Stimulated activated CD8-positive, alpha-beta memory T cell treated with anti-CD3 and anti-CD28 coated beads, Interleukin-15, amount 100 ng/mL, for 4 hours (primary cell): ENCODE measurements at places on chromosomes 3 and 15.

GRCh38 chr3:180707896-180708295 lies 28.6 kb upstream of the CCDC39 start:
- DNase-seq = no peak

DNA sequence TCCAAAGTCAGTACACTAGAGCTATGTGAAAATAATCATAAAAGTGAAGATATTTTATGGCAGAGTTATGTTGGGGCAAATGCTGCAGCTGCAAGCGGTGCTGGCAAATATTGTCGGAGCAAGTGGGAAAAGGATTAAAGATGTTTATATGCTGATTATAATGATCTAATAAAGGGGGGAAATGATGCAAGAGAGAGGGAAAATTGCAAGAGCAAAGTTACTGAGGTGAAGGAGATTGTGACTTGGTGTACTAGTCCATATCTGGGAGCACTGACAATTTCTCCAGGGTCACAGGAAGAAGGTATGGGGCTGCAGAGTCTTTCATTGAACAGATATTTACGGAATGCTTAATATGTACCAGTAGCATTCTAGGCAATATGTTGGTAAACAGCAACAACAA lies 45.8 kb downstream of the OPA1 start:
- no peak for DNase-seq

GRCh38 chr3:172516318-172517214 lies 6.7 kb downstream of the TNFSF10 start:
- no peak for DNase-seq

GRCh38 chr15:45573961-45574629 lies 13.1 kb upstream of the BLOC1S6 start:
- no peak for DNase-seq

GRCh38 chr3:126438186-126438585 lies 37.5 kb downstream of the ZXDC start:
- no peak for DNase-seq

DNA sequence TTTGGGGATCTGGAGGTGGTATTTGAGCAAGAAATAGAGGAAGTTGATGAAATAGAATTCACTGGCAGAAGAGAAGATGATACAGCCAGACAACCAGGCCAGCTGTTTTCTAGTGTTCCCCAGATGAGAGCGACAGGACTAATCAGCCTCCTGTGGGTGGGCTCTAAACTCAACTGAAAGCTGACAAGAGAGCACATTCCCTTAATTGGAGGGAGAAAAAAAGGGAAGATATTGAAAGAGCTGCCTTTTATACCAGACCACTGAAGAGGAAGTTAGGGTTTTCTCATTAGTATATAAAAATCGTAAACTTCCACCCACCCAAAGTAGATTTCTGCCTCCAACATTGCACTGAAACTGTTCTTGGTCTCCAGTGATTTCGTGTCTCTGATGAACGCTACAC lies 6.5 kb upstream of the TM4SF19 start:
- DNase-seq = no peak

DNA sequence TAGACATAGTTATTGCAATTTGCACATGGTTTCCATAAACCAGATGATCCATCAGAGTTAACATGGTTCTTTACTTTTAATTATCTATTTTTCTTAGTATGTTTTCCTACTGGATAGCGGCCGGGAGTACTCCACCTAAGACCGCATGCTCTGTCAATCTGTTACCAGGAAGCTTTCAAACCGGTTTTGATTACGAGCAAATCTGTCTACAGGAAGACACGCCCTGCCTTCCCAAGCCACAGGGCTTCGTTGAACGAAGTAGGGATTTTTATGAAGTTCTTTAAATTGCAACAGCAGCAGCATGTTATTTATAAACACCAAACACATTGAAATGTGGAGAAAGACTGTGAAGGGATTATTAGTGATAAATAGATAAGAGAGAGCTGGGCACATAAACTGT lies 283.3 kb upstream of the ROBO2 start:
- DNase-seq = no peak

- no peak for DNase-seq
These were observed 324.1 kb upstream of the ICE2 start for GRCh38 chr15:60803059-60803458.

DNA sequence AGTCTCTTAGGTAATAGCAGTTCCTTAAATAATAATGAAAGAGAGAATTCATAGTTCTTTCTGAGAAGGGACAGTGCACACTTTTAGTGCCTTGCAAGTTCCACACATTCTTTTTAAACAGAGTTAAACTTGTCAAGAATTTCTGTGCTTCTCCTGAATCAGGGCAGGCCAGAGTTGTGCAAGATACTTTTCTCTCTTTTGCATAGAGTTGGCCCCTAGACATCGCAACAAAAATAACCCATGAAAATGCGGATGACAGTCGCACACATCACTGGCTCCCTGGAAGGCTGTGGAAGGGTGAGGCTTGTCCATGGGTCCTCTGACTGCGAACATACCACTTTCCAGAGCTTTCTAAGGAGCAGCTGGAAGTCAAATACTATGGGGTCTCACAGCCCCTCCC lies 40.1 kb downstream of the FBLN2 start:
- no peak for DNase-seq

DNA sequence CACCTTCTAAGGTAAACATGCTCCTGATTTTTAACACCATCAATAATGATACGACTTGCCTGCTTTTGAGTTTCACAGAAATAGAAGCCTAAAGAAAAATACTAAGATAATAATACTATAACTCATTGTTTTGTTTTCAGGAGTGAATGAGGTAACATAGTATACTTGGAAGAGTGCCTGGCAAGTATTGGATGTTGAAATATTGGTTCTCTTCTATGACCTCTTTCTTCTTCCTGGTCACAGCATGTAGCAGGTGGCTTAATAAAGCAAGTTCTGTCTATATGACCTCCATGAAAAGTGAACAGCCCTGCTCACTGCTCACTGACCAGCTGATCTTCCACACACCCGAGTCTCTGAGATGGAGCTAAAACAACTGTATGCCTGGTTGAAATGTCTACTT lies 312.3 kb upstream of the ONECUT1 start:
- DNase-seq = no peak

DNA sequence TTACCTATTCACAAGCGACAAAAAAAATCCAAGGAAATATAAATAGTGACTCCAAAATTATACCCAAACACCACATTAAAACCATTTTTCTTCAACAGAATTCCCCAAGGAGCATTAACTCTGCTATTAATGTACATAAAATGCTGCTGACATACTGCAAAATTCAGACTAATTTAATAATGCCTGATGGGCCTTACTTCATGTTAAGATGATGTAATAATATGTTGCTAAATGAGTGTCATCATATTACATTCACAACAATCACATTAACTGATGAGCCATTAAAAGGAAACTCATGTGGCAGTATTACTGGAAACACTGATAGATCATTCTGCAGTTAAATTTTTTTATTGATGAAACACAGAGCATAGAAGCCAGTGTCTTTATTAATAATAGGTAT lies 204.9 kb upstream of the CGNL1 start:
- DNase-seq = no peak

DNA sequence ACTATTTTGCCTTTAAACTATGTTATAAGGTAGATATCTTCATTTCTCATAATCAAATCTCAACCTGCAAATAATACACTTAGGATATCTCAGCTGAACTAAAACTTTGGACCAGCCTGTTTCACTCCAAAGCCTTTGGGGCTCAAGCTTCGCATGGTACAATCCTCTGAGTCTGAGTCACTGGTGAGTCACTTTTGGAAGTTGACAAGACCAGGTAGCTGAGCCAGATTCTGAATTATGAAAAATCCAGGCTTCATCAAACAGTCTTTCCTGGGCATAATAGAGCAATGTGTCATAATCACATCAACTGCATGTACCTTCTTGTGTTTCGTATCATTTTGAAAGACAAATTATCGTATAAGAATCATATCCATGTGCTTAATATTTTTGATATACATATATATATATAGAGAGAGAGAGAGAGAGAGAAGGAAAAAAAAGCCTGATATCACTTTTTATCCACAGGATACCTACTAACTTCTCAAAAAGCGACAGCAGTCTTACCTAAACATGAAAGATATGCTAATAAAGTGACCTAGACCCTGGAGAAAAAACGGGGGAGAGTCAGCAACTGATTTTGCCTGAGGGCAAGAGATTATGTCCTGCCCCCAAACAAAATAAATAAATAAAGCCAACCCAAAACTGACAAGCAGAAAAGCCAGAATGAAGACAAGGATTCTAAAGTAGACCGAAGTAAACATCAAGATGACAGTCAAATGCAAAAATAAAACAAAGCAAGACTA lies 263.9 kb upstream of the TGFBR2 start:
- DNase-seq = no peak

DNA sequence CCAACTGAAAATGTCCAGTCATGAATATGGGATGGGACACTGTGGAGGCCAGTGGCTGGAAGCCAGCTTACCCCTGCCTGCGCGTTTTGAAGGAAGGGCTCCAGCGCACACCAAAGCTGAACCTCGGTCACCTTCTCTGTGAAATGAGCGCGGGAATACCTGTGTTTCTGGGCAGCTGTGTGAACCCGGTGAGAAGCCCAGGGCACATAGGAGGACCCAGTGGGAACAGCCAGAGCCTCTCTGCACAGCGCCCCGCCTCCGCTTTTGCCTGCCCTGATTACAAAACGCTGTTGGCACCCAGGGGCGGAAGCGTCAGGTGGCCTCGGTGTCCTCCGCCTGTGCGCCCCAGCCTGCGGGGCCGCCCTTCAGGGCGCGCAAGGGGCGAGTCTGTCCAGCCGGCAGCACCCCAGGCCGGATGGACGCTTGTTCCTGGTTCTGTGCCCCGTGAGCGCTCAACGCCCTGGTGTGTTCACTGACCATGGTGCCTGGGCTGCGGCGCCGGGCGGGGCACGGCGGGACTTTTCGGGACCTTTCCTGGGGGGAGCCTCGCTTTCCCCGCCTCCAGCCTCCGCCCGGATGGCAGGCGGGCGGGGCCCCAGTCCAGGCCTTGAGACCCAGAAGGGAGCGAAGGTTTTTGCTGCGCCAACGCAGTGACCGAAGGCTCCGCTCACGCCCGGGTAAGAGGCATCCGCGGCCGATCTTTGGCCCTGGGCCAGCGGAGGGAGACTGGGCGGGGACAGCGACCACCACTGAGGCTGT lies at the start of gene SQOR:
TSS of gene SQOR (plus strand) at position 598 of the 759 bp plus-strand sequence. CDS start 23,895 bp downstream, outside the sequence.
- DNase-seq = peak; percentile 41

- no peak for DNase-seq
These were observed 150.5 kb downstream of the MAGI1 start for GRCh38 chr3:65888196-65888595.

DNA sequence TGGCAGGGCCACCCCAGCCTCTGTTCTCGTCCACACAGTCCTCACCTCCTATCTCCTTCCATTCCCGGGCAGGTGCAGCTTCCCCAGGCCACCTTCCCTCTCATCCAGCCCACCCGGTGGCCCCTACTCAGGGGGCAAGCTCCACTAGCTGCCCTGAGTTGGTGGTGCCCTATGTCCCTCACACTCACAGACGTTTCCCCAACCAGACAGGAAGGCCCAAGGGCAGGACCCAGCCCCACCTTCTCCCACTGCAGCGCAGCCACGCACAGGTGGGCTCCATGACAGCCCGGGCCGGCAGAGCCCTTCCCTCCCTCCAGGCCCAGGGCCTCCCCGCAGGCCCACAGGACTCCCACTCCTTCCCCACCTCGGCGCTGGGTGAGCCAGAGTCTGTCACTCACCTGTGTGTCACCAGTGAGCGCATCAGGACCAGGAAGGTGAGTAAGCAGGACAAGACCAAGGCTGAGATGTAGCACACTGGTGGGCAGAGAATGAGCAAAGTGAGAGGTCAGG lies 11.1 kb downstream of the ISLR start:
- DNase-seq = no peak

GRCh38 chr15:80831606-80832224 lies 52.5 kb downstream of the CEMIP start:
- no peak for DNase-seq

DNA sequence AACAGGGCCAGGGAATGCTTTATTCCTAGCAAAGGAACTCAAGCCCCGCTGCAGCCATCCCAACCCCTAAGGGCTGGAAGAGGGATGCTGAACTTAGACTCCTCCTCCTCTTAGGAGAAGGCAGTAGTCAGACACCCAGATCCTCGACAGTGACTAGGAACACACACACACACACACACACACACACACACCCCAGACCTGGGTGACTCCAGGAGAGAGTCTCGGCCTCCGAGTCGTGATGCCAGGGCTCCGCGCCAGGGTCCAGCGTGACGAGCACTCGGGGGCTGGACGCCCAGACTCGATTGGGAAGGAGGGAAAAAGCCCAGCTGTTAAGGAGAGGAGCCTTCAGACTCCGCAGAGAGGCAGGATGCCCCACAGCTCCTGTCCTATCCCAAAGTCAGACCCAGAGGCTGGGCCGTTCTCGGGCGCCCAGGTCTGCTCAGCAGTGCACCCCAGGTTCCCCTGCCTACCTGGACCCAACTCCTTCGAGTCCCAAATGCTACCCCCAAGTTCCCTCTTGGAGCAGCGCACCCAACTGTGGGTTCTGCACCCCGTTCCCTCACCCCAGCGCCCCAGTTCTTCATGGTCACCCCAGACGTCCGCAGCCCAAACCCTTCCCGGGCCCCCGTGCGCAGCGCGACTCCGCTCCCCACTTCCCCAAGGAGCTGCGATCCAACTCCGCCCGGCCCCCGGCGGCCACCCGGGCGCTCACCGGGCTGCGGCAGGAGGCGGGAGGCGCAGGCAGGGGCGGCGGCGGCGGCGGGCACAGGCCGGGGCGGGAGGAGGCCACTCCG lies 421 bp downstream of the BMF start:
- no peak for DNase-seq

DNA sequence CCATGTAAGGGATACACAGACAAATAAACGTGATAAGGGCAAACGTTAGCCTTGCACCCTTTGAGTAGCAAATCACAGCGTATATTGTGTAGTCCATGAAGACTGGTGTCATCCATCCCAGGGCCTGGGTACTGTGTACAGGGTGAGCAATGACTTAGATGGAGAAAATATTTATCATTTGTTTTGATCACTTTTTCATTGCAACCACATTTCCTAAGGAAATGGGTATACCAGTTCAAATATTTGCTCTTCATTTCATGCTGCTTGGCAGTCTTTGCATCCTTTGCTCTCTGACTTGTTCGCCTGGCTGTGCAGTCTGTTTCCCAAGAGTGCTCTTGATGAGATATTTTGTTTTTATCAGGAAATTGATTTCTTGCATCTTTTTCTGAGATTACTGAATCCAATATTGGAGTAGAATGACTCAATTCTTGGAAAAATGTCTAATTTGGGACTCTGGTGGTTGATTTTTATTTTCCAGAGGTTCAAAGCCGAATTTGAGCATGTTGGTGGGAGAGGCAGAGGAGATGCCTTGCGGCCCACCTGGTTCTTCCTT lies 424.6 kb upstream of the SEMA6D start:
- no peak for DNase-seq

- no peak for DNase-seq
These were observed 96.0 kb downstream of the GTPBP8 start for GRCh38 chr3:113086560-113087461.

- peak; percentile 30 for DNase-seq
These were observed 18.7 kb upstream of the HDAC11 start for GRCh38 chr3:13461169-13462124.

- no peak for DNase-seq
These were observed 363.6 kb upstream of the GOLIM4 start for GRCh38 chr3:168459226-168459784.

GRCh38 chr3:24640330-24640877 lies 145.8 kb upstream of the THRB start:
- no peak for DNase-seq

- DNase-seq = no peak
These were observed 1.0 kb downstream of the LYSMD4 start for GRCh38 chr15:99732124-99732750.

GRCh38 chr3:171736556-171736955 lies 73.7 kb downstream of the PLD1 start:
- DNase-seq = no peak
